ENCODE measurements at places on chromosomes 7 and 10.

DNA sequence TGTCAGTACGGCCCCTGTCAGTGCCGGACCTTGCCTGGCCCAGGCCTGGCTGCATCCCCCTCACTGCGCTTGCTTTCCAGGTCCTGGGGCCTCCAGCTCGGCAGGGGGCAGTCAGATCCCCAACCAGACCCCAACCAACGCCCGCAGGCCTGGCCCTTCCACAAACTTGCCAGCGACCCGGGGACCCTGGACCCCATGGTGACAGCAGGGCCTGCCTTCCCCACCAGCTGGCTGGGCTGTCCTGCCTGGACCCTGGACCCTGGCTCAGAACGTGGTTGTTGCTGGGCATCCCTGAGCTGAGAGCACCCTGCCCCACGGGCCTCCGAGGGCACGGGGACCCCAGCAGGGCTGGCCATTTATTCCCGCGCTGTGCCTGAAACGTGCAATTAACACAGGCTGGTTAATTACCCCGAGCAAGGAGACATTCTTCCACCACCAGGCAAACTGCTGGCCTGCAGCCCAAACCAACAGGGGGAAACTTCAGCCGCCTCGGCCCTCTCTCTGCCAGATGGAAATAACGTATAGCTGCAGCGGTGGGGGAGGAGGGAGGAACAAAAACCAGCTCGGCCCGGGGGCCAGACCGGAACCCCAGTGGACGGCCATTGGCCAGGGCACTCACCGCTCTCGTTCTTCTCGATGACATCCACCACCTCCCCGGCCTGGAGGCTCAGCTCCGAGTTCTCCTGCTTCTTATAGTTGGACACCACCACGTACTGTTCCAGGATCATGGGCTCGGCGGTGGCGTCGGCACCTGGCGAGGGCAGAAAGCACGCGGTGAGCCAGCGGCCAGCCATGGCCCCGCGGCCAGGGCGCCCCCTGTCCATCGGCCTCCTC, 167.1 kb downstream of the NEURL1 start:
- DNase-seq, result no peak

- DNase-seq, result no peak
Measured at GRCh38 chr7:74031403-74032190, 3.6 kb downstream of the ELN start.

DNA sequence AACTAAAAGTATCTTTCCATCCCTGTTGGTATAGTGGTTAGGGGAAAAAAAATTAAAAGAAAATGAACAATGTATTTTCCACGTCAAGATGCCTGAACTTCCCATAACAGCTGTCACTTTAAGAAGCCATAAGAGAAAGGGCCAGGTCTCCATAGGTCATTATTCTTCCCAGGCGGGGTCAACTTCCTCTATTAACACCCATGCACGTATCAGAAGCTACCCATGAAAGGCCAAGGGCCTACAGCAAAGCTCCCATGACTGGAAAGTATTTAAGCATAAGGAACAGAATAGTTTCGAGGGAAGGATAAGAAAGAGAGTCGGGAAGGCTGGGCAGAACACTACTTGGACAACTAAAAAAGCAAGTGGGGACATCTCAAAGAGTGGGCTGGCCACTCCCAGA, 40.1 kb downstream of the RBM28 start:
- DNase-seq, result no peak

- no peak for DNase-seq
Measured at GRCh38 chr7:115561335-115562110, 469.0 kb downstream of the TFEC start.

DNA sequence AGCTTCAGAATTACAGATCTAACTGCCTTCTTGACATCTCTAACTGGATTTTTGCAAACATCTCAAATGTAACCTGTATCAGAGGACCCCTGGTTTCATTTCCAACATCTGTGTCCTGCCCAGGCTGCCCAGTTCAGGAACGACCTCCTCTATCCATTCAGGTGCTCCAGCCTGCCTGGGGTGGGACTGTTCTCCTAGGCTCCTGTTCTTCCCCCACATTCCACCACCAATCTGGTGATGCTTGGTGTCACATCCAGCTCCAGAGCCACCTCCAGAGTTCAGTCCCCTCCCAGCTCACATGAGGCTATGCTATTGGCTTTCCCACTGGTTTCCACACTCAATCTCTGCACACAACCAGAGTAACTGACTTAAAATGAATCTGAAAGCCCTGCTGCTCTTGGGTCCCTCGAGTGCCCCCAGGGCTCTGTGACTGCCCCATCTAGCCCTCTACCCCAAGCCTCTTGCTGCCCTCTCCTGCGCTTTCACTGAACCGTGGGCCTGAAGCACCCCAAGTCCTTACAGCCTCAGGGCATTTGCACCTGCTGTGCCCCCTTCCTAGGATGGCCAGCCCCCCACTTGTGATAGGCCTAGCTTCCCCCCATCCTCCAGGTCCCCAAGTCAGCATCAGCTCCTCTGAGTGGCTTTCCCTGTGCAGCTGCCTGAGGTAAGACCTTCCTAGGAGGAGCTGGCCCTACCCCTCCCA, 46.1 kb downstream of the PPIF start:
- no peak for DNase-seq

- DNase-seq, result no peak
Measured at GRCh38 chr10:118978998-118979350, 50.5 kb upstream of the NANOS1 start.

DNA sequence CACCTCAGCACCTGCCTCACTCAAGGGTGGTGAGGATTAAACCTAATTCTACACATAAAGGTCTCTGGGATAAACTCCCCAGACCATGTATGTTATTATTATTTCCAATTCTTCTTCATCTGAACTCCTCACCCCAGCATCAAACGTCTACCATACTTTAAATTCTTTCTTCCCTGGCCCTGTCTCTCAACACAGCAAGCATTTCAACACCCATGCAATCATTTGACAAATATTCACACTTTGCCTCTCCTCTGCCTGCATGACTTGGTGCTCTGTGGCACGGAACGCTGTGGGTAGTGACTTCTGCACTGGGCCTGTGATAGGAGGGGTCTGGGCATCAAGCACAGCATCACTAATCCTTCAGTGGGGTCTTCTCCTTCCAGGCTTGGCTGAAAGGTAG, 490.8 kb downstream of the TNS3 start:
- no peak for DNase-seq

Measured in iPS-NIHi11 (cell line).